ENCODE measurements at places on chromosomes 4 and X.
A peak's percentile ranks its signal among the peaks of the same experiment; 100 is the strongest.

DNA sequence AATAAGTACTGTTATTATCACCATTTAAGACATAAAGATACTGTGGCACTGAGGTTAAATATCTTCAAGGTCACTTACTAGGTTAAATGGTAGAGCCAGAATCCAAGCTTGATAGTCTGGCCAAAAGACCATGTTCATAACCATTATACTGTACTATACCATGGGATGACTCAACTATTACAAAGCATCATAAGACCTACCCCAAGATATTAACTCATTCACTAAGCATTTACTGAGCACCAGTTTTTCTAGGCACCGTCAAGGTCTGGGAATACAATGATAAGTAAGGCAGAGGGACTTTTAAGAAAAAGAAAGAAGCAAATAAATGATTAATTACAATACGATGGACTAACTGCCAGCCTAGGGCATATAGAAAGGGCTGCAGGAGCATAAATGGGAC is 95.5 kb upstream of the KCTD8 start:
- no peak for DNase-seq

GRCh38 chr4:143424276-143424675 is 87.6 kb downstream of the GAB1 start:
- no peak for DNase-seq

- DNase-seq: no peak
These were observed 14.5 kb upstream of the NALF2 start for GRCh38 chrX:69489625-69490024.

GRCh38 chr4:185134307-185134869 is 8.7 kb upstream of the SLC25A4 start:
- DNase-seq: no peak

GRCh38 chr4:84750260-84750959 is 167.5 kb downstream of the CDS1 start:
- DNase-seq: no peak

DNA sequence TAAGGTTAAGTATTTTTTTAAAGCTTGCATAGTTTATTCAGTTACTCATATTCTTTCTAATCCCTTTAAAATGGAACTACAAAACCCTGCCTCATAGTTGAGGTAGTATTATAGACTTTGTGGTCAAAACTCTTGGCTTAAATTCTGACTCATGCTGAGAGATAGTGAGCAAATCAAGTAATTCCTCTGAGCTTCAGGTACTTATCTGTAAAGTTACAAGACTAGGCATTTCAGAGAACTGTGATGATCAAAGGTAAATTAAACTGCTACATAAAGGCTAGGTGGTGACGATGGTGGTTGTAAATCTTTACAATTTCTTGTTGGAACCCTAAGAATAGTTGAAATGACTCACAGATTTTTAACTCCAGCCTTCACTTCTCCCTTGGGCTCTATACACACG is 3.2 kb upstream of the CLOCK start:
- no peak for DNase-seq

- no peak for DNase-seq
These were observed 60.3 kb downstream of the ARSJ start for GRCh38 chr4:113919145-113919544.

GRCh38 chrX:29518100-29518499 is 697.3 kb upstream of the MAGEB2 start:
- no peak for DNase-seq

DNA sequence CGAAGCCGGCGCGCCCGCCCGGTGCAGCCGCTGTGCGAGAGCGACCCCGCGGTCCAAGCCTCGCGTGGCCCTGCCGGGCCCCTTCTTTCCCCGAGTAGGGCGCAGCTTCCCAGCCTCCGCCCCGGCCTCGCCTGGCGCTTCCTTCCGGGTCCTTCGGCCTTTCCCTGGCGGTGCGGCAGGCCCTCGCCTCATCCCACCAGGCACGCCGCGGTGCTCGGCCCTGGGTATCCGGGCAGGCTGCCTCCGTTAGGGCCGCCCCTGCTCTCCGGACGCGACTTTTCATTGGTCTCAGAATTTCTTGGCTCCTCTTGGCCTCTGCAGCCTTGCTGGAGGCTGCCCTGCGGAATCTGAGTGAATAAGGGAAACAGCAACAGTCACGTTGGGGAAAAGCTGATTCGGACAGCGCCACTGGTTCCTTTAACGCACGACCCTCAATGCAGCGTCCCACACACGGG is 429 bp downstream of the UVSSA start:
- peak; percentile 50 for DNase-seq

DNA sequence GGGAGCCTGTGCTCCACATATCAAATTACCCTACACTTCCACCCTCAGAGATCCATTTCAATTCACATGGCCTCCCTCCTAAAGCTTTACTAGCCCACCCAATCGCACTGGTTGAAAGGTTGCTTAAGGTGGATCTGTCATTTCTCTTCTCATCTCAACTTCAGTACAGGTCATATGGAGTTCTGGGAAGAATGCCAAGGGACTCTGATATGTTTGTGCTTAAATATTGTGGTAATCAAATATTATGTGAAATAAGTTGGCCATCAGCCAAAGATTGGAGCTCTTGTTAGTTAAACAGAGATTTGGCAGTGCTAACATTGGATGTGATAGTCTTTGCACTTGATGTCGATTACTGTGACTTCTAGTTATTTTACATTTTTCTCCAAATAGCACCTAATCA is 20.5 kb downstream of the SEPTIN6 start:
- DNase-seq: no peak

- DNase-seq: peak; percentile 24
These were observed 444 bp upstream of the ARHGAP6 start for GRCh38 chrX:11666164-11666563.

DNA sequence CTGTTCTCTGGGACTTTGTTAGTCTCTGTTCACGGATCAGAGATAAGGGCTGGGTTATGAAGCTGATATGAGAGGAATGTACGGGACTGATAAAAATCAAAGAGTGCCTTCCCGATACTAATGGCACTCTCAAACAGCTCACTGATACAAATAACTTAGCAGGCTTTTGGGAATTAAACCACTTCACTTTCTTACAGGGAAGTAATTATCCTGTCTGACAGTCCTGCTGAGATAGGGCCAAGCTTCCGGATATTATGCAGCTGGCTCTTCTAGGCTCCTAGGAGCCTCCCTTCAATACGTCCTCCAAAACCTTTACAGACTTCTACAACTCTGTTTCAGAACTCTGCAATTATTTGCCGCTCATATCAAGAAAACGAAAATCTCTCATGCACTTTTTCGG is 418.0 kb downstream of the NLGN4X start:
- no peak for DNase-seq

DNA sequence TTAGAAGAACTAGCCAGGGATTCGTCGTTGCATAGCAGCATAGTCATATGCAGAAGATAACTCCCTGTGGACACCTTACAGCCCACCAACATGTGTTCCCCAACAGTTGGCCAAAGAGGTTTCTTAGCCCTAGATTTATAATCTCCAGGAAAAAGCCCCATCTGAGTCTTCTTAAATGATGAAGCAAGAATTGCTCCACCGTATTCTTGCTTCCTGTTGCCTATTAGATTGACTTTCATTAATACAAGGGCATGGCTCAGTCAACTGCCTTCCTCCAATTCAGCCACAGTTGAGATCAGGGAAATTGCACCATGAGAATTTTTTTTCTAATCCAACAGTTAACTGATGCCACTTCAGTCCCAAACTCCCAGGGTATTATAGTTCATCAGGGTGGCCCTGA is 5.2 kb upstream of the AFF2 start:
- no peak for DNase-seq

- no peak for DNase-seq
These were observed 58.6 kb upstream of the PAGE5 start for GRCh38 chrX:55161581-55161980.

DNA sequence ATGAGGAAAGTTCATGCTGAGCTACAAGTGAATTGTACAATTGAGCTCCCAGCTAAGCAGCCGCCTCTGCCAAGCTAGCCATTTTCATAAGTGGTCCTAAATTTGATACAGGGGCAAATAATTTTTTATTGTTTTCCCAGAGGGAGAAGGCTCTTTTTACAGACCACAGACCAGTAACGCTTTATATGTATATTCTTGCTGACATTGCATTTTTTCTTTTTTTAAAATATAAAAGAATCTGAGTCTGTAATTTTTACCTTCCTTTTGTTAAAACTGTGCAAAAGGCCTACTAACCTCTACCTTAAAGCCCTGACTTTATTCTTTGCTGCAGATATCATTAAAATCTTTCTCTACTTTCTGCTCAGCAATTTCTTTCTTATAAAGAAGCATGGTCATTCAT is 501.2 kb upstream of the INTU start:
- no peak for DNase-seq

GRCh38 chrX:68978255-68978654 is 149.4 kb downstream of the EFNB1 start:
- no peak for DNase-seq

- DNase-seq: no peak
These were observed 21.7 kb downstream of the INPP4B start for GRCh38 chr4:142824368-142824767.

DNA sequence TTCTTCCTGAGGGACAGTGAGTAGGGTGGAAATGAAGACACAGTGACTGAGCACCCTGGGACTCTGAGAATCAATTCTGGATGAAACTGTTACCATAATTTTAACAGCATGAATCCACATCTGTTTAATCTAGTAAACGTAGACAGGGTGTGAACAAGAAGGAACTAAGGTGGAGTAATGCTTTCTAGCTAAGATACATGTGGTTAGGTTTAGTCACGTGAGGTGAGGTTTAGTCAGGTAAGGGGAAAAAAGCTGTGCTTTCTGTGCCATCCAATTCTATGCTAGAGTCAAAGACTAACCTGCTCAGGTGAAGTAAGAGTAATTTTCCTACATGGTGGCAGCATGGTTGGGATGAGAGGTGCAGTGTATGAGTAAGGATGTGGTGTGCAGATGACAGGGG is 54.0 kb upstream of the C4orf54 start:
- DNase-seq: no peak

DNA sequence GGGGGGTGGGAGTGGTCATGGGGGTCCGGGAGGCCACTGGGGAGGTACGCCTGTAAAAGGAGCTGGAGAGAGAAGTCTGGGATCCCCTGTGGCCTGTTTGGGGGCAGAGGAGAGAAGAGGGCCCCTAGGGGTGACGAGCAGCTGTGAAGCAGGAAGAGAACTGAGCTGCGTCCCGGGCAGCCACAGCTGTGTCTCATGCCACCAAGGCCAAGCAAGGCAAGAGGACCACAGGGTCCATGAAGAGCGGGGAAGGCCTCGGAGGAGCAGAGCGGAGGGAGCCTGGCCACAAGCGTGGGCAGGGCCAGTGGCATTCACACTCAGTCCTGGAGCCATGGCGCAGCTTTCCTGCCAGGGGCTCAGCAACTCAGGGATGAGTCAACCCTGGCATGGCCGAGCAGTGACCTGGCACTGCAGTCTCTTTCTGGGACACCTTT is 13.6 kb upstream of the NAT8L start:
- no peak for DNase-seq

DNA sequence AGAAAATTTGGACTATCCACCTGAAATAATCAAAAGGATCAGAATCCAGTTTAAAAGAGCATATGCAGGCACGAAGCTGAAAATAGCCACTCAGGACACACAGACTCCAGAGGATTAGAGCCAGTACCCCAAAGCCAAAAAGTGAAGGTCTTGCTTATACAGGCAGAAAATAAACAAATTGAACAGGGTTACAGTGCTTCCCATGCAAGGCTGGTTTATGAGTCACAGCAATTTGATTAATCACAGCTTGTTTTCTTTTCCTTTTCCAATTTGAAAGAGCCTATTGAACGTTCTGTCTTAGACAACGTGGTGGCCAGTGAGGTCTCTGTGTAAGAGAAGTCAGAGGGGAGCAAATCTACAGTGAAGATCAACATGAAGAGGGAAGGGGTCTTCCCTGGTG is 10.2 kb downstream of the HGFAC start:
- DNase-seq: no peak

DNA sequence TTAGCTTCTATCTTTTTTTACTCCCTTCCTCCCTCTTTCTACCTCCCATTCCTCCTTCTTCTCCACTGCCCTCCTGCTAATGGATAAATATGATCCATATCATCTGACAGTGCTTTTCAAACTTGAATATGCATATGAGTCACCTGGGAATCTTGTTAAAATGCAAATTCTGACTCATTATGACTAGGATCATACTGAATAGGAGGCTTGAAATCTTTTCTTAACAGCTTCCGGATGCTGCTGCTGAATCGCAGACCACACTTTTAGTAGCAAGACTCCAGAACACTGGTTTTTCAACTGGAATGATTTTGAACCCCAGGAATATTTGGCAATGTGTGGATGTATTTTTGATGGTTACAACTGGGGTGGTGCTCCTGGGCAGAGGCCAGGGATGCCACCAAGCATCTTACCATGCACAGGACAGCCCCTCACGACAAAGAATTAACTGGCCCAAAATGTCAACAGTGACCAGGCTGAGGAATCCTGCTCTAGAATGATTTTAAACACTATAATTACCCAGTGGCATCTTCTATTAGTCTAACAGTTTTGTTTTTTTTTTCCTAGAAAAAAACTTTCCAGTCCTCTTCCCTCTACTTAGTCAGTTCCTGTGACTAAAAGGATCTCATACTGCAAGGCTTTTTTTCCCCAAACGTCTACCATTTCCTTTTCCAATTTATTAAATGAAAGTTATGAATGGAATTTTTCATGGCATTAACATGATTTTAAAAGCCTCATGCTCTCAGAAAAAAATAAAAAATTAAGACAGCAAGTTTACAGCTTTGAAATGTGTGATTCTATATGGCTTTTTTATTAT is 10.6 kb upstream of the PYURF start:
- no peak for DNase-seq

GRCh38 chrX:18574591-18574990 is 97.3 kb downstream of the RS1 start:
- DNase-seq: no peak

- DNase-seq: no peak
These were observed 12.1 kb downstream of the TIGD2 start for GRCh38 chr4:89123451-89123851.

DNA sequence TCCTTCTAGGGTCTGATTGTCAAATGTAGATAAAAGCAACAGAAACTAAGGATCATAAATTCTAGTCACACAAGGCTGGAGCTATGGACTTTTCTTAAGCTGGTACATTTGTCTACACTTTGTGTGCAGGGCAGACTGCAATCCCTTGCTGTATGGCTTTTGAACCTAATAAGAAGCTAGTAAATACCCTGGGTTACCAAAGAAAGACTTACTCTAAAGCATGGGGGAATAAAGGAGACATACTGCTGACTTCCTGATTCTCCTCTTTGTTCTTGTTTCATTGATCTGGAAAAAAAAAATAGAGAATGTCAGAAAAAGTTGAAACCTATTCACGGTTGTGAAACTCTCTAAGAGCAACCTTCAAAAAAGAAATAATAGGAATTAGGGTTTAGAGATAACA is 216.6 kb upstream of the TLL1 start:
- no peak for DNase-seq

All from neural crest cell (in vitro differentiated cells).